Gastroesophageal sphincter (tissue), 4 donors: ENCODE measurements at places on chromosomes 5 and 9. TPM values are rescaled to one million over a fixed set of nuclear protein-coding genes. Genes with fewer than 3 reads are reported as not detected.

GRCh38 chr9:136599811-136600660 is 54.2 kb upstream of the NOTCH1 start:
- ATAC-seq: no peak

GRCh38 chr5:98775246-98776065 is 2.0 kb downstream of the RGMB start:
- ATAC-seq: no peak

GRCh38 chr9:4700091-4700490 is 20.7 kb downstream of the CDC37L1 start:
- no peak for ATAC-seq

DNA sequence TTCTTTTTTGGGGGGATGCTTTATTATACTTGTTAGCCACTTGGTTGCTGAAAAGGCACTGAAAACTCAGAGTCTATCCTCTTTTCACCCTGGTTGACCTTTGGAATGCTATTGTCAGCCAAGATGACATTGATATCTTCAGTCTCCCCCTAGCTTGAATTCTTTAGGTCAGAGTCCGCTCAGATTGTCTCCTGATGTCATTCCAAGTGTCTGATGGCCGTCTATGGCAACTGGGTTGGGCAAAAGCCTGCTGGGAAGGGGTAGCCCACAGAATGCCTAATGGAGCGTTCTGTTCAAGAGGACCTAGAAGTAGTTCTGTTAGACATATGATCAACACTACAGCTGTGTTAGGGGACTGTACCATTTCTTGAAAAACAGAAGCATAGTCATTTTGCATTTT is 9.7 kb upstream of the MEF2C start:
- ATAC-seq: no peak

- ATAC-seq: no peak
These were observed 10.5 kb upstream of the ENTREP1 start for GRCh38 chr9:69314547-69314946.

- no peak for ATAC-seq
These were observed 1.3 kb downstream of the MED10 start for GRCh38 chr5:6376974-6377520.

GRCh38 chr9:99677281-99677680 is 144.4 kb upstream of the NR4A3 start:
- no peak for ATAC-seq

GRCh38 chr9:71878327-71879274 is 32.4 kb downstream of the ABHD17B start:
- ATAC-seq: no peak

DNA sequence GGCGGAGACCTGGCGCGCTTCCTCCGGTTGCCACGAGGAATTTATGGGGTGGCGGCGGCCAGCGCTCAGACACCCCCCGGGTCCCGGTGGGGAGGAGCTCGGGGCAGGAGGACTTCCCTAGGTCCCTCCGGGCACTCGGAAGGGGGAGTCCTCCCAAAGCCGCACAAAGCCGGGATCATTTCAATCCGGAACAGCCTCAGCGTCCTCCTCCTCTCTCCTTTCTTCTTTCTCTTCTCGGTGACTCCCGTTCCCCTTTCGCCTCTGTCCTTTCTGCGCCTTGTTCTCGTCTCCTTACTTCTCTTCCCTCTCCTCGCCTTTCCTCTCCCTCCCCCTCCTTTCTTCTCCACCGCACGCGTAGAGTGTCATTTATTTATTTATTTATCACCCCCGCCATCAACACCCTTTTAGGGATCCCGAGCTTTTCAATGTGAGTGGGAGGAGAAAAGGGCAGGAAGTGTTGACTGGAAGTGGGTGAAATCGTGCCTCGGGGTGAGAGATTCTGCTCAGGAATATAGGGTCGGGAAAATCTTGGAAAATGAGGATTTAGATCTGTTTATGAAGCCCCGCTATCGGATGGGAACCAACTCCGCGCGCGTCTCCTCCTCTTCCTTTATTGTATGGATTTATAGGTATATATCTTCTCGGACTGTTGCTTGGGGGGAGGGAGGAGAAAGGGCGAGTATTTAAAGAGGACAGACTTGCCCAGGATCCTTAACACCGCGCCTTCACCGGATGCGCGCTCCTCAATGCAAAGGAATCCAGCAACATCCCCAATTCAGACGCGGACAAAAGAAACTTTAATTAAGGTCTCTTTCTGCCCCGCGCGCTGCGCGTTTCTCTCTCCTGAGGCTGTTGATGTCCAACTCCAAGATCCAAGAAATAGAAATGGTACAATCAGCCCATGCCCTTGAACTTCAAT is 2.0 kb upstream of the ZNF462 start:
- peak; percentile 31 for ATAC-seq

DNA sequence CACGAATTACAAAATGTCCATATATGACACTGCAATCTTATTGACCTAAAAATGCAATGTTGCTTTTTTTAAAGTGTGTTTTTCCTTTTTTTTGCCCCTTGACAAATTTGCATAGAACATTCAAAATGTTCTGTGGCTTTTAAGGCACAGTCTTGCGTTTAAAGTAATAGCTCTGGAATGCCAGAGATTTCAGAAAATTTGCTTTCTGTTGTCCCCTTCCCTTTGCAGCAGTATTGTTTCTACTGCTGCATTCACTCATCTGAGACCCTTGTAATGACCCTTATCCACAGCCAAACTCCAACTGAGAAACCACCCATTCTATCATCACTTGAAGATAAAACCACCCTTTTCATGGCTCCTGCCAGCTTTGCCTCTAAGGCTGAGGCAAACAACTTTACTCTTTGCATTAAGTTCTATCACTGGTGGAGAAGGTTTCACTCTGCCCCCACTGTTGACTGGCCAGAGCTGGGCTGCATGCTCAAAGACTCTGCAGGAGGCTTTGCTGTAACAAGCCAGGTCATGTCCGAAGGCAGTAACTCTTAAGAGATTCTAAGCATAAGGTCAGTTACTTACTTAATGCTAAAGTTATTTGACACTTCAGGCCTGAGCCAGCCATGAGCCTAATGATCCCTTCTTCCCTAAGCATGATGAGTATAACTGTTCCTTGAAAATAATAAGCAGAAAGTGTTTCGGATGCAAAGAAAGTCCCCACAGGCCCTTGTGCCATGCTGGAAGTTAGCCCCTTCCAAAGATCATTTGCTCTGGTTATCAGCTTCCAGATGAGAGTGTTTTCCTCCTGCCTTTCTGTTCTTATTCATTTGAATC is 101.9 kb downstream of the CD180 start:
- no peak for ATAC-seq

DNA sequence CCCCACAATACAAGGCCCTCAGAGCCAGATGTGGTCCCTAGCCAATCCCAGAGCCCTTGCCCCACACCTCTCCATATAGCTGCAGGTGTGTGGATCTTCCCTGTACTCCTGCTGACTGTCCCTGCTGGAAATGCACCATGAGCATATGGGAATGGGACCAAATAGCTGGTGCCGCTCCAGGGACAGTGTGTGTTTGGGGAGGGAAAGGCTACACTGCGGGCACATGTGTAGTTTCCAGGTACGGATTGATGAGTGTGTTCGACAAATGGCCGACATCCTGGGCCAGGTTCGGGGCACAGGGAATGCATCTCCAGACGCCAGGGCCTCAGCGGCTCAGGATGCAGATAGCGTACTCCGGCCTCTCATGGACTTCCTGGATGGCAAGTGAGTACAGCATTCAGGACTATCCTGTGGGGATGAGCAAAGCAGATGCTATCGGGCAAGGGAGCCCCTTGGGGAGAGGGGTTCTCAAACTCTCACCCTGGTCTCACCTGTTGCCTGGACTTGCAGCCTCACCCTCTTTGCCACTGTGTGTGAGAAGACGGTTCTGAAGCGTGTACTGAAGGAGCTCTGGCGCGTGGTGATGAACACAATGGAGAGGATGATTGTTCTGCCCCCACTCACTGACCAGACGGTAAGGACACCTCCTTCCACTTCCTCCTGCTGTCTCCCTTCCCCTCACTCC is 91.1 kb upstream of the RUSC2 start:
- ATAC-seq: no peak

- ATAC-seq: no peak
These were observed 25.2 kb downstream of the COL5A1 start for GRCh38 chr9:134666831-134667230.

- no peak for ATAC-seq
These were observed 10.3 kb downstream of the POLK start for GRCh38 chr5:75522025-75522424.

DNA sequence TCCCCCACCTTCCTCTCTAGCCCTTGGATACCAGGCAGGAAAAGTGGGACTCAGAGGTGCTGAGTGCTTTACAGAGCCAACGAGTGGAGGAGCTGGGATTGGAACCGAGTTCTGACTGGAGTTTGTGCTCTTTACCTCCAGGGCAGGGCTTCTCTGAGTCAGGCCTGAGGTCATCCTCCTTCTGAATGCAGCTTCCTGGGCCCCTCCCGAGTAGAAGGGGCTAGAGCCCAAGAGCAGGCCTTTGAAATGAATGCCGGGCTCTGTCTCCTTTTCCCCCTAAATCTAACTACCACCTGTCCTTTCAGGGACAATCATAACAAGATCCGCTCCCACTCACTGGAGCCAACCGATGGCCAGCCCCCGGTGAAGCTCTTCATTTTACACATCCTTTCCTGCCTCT is 12.7 kb downstream of the PTGES start:
- no peak for ATAC-seq

GRCh38 chr5:136025900-136026299 is 2.9 kb upstream of the TGFBI start:
- no peak for ATAC-seq

GRCh38 chr5:9160747-9161146 is 385.1 kb downstream of the SEMA5A start:
- no peak for ATAC-seq

GRCh38 chr5:149356391-149356790 is 1.5 kb upstream of the PCYOX1L start:
- no peak for ATAC-seq

DNA sequence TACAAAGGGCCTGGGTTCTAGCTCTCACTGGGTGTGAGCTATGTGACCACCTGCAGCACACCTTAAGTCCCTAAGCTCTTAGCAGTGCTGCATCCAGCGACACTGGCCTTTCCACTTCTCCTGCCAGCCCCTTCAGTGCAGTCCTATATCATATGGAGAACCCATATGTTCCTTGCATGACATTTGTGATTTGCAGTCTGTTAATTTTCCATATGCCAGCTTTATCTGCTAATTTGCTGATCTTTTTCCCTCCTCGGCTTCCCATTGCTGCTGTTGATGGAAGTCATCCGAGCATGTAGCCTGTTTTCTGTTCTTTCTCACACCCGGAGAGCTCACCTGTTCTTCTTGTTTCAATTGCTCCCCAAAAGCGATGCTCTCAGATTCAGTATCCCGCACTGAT is 23.2 kb downstream of the PRDM6 start:
- no peak for ATAC-seq

The ZNF483 gene
- total RNA-seq: 30.5 TPM

The TBCA gene
- 167 TPM for total RNA-seq

The C9orf153 gene
- 0.54 TPM for total RNA-seq

The CCDC107 gene
- 86.6 TPM for total RNA-seq
